ENCODE measurements at places on chromosomes 13 and 19. TPM values are rescaled to one million over a fixed set of nuclear protein-coding genes. Genes with fewer than 3 reads are reported as not detected.

GRCh38 chr13:73036566-73036965 lies 22.2 kb upstream of the KLF5 start:
- no peak for DNase-seq

DNA sequence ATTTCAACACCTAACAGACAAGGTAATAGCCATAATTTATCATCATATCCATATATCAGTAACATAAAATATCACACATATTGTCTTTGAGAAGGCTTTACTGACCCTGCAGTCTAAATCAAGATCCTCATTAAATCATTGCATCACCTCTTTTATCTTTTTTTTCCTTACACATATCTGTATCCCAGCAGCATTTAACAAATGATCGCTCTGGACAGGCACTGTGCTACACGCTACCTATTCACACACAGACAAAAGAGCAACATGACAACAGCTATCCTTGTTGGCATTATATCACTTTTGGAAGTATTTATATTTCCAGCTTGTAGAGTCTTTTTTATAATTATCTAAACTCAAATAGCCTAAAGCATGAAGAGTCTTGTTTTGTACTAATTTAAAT lies 73.3 kb upstream of the NBEA start:
- no peak for DNase-seq

PRODH2 gene
- not detected for total RNA-seq

HCST gene
- total RNA-seq = not detected

ENOX1 gene
- total RNA-seq = 0.10 TPM

LYPD5 gene
- total RNA-seq = 2.1 TPM

Measured in M059J (cell line).